ENCODE measurements at places on chromosomes 7 and 10.

GRCh38 chr7:113856010-113856409 is 62.8 kb downstream of the PPP1R3A start:
- DNase-seq, result no peak

DNA sequence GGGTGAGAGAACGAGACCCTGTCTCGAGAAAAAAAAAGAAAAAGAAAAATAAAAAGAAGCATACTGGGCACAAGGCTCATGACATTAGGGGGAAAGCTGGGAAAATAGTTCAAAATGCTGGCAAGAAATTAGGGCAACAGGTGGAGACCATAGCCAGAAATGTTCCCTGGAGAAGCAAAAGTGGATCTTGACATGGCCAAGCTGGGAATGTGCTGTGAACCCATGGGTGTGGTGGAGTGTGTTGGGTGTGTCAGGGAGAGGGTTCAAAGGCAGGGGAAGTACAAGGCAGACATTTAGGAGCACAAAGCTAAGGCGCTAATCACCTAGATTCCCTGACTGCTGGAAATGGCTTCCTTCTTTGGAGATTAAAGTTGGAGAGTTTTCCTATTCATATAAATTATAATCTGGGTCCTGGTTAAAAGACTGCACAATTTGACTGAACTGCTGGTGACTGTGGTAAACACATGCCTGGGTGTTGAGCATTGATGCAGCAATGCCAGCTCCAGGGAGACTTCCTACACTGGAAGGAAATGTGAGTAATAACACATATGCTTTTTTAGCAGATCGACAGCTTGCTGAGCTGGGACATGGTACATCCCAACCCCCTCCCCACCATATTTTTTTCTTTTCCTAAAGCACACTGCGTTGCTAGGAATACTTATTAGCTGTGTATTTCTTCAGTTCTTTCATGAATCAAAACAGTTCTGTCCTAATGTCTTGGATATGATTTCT is 70.1 kb upstream of the ARHGAP21 start:
- DNase-seq, result no peak

DNA sequence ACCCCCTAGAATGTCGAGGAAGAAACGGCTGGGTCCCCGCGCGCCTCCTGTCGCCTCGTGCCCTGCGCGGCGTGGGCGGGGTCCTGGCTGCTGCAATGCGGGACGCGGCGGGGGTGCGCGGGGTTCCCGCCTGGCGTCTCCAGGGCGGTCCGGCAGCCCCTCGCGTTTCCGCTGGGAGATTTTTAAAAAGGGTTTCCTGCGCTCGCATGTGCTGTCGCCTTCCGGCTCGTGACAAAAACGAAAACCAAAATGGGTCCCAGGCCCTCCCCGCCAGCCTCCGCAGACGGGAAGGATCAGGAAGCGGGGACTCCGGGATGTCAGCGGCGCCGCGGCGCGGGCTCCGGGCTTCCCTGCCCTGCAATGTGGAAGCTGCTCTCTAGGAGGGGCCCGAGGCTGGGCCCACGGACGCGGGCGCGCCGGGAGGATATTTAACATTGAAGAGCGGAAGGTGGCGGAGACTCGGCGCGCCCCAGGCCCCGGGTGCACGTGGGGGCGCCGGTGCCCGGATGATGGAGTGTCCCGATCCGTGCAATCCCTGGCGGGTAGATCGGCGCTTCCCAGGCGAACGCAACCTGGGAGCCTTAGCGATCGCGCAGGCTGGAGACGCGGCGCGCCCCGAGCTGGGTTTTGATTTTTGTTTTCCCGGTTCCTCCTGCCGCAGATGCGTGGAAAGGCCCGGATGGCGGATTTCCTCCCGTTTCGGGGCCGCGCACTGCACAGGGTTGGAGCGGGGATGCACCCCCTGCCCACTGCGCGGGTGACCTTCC is 1.0 kb downstream of the PFKP start:
- peak; percentile 80 for DNase-seq

DNA sequence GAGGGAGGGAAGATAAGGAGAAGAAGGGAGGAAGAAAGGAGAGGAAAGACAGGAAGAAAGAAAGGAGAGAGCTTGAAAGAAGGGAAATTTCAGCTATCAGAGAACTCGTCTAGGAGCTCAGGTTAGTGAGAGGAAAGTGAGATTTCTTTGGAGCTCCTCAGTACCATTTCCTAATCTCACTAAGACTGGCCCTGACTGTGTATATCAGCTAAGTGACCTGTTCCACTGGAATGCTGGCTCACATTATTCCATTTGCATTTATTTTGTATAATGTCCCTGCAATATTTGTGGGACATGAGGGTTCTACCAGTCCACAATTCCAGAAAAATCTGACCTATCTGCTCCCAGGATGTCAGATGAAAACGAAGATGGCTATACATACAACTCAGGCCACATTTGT is 114.7 kb upstream of the CELF2 start:
- DNase-seq, result no peak

DNA sequence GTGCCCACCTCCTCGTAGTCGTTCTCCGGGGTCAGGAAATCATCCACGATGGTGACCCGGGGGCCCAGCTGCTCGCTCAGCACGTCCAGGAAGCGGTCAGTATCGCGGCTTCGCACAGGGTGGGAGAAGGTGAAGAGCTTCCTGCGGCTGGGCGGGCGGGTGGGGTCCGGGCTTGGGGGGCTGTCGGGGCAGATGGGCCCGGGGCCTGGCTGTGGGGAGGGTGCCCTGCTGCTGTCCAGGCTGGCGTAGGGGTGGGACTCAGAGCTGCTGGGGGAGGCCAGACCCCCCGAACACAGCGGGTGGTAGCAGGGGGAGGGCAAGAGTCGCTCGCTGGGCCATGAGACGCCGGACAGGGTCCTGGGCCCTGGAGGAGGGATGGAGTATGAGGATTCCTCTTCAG is 42.3 kb downstream of the GRID2IP start:
- DNase-seq, result no peak

DNA sequence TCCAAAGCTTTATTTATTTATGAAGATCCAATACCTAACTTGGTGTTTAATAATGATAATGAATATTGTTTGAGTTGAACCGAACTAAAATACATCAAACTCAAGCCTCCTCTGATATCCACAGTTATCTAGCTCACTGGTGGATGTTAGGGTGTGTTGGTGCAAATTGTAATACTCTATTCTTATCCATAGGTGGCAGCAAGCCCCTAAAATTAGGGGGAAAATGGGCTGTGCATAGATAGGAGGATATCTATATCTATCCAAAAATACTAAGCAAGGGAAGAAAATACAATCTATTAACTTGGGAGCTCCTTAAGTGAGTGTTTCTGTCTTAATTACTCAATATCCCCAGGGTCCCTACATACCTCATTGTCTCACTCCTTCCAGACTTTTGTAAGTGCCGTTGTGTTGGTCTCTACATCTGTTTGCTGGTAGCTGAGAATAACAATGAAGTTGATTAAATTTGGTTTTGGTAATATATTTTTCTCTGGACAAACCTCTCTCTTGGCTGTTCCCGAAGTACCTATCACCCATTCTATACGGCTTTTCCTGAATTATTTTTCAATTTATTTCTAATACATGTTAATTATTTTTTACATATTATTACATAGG is 55.0 kb upstream of the VWDE start:
- peak; percentile 48 for DNase-seq

DNA sequence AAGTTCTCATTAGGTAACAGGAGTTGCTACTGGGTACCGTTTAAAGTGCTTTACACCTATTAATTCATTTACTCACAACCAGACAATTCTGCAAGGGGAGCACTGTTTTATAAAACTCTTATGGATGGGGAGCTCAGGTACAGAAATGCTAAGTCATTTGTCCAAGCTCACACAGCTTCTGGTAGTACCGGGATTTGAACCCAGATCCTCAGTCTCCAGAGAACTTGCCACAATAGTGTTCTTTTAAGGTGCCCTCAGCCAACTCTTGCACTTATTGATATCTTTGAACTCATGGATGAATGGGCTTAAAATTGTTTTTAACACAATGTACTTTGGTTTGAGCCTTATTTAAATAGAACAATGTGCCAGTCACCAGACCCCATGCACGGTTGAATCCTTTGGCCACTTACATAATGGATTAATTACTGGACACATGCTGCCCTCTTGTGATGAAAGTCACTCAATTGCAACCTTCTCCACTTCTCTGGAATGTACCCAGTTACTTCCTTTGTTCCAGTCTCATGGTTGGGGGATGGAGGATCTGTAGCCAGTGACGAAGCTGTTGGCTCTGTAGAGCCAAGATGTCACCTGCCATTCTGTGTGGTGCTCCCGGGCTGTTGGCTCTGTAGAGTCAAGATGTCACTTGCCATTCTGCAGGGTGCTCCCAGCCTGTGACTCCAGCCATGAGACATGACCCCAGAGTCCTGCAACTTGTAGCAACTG is 65.6 kb downstream of the NOD1 start:
- DNase-seq, result peak; percentile 78

DNA sequence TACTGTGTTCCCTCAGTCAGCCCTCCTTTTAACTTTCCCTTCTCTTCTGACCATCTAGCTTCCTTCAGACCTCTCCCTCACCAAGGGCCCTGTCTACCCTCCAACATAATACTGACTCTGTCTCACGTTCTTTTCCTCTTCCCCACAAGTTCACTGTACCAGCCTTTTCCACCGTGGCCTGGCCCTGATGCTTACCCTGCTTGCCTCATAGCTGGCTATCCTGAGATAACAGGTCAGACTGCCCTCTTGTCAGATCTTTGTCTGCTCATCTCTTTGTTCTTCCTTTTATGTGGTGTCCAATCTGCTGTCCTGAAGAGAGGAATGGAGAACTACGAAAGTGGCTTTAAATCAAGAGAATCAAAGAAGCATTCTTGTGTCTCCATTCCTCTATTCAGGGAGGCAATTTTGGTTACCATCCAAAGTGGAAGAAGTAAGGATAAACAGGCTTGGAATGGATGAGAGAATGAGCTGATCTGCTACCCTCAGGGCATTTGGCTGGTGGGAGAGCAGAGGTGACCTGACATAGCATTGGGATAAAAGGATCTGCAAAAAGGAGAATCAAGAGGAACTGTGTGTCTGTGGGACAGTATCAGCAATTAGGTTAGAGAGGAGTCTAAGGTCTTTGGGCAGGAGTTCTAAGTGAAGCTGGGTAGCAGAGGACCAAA is 8.1 kb downstream of the BTAF1 start:
- peak; percentile 24 for DNase-seq

DNA sequence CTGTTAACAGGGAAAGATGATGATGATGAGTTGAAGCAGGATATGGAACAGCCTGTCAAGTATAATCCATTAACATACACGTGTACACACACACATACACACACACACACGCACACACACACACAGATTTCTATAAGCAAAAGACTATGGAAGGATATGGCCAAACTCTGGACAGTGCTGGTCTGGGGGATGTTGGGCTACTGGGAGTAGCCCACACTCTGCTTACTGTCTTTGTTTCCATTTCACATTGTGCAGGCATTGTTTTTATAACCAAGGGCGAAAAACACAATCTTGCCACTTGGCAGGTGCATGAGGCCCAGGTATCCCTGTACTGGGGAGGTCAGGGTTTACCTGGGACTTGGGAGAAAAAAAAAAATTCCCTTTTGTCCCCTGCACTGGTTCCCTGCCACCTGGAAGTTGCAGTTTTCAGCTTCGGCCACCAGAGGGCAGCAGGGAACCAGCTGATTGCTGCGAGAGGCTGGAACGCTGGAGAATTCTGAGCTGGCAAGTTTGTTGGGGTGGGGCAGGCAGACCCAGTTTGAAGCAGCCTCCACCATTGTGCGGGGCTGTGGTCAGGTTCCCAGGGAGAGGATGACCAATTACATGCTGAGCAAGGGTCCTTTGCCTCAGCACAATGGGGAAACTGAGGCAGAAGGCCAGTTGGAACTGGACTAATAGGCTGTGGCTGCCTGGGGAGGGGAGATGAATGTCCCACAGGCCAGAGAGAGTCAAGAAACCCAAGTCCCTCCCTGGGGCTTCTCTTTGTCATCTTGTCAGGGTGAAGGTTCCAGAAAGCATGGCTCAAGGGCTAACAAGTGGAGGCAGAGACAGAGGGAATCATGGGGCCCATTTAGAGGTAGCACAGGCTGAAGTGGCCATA is 27.3 kb downstream of the PPIF start:
- peak; percentile 71 for DNase-seq

DNA sequence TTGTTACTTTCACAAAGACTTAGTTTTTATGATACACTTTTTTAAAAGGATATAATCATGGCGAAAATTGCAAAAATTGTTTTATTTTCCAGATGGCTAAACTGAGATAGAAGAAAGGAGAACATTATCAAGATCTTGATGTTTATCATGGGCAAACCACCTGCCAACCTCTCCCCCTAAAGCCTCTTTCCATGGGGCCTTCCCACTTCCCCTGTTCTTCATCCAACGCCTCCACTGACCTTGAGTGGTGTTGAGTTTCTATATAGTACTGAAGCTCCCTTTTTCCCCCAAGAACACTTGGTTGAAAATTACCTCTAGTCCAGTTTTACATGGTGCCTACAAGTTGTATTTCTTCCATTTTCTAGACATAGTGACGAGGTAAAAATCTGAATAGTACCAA is 5.0 kb downstream of the CREB3L2 start:
- DNase-seq, result no peak

DNA sequence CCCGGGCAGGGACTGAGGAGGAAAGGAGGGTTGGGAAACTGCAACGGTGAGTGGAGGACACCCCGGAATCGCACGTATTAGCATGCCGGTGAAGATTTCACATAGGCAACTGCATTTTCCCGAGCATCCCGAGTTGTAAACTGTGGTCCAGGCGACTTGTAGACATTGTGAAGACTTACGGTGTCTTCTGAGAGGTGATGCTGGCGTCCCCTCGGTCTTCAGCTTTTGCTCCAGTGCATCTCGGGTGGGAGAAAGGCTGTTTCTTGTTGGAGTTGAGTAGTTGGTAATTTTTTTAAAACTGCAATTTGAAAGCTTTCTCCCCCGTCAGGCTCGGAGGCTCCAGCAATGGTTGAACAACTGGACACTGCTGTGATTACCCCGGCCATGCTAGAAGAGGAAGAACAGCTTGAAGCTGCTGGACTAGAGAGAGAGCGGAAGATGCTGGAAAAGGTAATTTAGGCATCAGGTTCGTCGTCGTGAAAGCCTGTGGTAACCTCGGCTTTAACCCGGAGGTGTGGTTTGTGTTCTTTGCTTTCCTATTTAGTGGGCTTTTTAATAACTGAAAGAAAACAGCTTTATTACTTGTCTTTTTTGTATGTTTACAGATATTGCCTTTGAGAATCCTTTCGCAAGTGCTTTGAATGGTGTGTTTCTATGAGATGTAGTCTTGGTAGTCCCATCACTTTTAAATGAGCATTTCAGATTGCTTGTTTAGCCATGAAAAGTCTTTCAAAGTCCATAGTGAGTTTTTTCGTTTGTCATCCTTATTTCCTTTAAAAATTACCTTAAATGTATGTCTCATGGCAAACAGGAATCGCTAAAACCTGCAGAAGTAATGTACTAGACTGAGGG is 687 bp downstream of the HELLS start:
- DNase-seq, result peak; percentile 33

Measured in fibroblast of villous mesenchyme (primary cell).